ENCODE measurements at places on chromosomes 4 and X.

DNA sequence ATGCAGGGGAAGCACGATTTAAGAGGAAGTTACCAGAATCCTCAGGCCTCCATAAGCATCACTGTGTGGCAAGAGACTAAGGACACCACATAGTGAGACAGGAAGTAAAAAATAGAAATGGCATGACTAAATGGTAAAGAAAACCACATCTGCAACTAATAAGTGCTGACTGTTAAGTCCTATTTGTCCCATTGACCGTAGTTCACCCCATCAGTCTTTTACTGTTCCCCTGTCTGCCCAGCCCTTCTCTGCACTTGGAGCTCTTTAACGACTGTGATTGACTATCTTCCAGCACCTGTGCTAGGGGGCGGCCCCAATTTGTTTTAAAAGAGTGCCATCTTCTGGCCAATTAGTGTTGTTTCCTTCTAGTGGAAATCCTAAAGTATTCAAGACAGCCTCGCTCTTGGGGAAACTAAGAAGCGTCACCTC, 94.2 kb downstream of the MAOA start:
- peak; percentile 13 for DNase-seq

DNA sequence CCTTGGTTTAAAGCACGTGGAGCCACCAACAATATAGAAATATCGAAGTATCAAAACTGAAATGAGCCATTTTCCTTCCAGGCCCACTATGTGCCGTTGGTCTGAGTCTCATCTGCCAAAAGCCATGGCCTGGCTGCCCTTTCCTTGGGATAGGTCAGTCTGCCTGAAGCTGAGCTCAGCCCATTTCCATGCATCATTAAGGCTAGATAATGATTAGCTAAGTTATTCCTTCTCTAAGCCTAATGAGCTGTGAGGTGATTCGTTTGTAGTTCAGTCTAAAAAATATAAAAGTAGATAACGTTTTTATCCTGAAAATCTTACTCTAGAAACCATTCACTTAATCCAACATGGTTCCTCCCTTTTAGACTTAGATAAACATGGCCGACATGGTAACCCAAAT, 936.2 kb upstream of the LCORL start:
- no peak for DNase-seq

GRCh38 chr4:181420950-181421349, 822.3 kb upstream of the TENM3 start:
- DNase-seq: no peak

DNA sequence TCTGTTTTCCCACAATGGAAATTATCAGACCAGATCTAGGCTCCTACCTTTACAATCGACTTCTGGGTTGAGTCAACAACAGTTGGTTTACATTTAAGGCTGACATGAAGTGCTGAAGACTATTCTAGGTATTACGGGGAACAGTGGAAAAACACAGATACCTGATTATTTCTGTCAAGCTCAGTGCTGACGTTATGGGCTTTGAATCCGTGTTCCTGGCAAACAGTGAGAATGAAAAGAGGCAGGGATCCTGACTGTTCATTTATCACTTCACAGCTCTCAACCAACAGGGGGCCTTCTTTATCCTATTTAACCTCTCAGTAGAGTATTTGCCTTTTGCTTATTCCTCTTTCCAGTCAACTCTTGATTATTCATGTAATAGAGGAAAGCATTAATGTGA, 43.1 kb downstream of the TMEM164 start:
- peak; percentile 6 for DNase-seq

DNA sequence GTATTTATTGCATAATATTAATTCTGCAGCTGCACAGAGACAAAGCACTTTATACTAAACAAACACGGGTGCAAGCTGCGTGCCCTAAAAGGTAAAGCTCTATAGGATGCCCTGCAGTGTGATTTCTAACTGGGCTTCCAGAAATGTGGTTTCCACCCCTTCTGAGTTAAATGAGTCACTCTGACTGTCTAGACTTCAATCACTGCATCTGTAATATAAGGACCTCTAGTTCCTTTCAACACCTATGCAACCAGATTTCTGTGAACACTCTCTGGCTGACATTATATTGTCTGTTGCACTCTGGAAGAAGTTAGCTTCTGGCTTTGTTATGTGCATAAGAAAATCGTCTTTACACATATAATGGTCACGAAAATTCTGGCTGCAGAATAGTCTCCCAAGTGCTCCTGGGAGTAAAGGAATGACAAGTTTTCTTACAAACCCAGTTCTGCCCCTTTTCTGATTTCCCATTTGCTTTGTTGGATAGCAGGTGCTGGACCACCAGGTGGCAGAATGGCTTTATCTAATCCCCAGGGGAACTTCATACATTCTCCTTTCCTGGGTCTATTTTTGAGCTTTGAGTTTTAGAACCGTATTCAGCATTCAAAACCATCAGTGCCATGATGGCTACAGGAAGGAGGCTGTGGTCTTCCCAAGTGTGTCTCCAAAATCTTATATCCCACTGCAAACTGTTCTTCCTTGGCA, 842.2 kb downstream of the STIM2 start:
- no peak for DNase-seq

DNA sequence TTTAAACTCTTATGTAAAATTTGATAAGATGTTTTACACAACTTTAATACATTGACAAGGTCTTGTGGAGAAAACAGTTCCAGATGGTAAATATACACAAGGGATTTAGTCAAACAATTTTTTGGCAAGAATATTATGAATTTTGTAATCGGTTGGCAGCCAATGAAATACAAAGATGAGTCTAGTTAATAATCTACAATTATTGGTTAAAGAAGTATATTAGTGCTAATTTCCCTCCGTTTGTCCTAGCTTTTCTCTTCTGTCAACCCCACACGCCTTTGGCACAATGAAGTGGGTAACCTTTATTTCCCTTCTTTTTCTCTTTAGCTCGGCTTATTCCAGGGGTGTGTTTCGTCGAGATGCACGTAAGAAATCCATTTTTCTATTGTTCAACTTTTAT, at the start of gene ALB:
Gene ALB, plus strand, starts transcription at position 246 of the 400 bp plus-strand sequence. Its CDS starts 41 bp downstream, at position 287.
- DNase-seq: no peak

- DNase-seq: peak; percentile 20
Measured at GRCh38 chr4:140249351-140249750, 95.4 kb upstream of the MAML3 start.

DNA sequence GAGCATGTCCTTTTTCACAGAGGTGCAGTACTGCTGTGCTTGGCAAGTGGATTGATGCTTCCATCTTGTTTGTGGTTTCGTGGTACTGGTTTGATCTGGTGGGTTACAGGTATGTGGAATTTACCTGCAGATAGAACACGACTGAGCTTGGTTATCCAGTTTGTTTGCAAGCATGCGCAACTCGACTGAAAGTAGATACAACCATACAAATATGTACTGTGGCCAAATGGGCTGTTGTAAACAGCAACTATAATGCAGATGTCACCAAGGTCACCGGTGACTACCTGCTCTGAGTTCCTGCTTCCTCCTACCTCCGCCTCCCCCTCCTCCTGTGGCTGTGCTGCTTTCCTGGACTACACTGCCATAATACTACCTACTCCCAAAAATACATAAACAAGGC, 12.4 kb downstream of the CWH43 start:
- no peak for DNase-seq

- no peak for DNase-seq
Measured at GRCh38 chrX:29941287-29941686, 274.1 kb upstream of the MAGEB2 start.

DNA sequence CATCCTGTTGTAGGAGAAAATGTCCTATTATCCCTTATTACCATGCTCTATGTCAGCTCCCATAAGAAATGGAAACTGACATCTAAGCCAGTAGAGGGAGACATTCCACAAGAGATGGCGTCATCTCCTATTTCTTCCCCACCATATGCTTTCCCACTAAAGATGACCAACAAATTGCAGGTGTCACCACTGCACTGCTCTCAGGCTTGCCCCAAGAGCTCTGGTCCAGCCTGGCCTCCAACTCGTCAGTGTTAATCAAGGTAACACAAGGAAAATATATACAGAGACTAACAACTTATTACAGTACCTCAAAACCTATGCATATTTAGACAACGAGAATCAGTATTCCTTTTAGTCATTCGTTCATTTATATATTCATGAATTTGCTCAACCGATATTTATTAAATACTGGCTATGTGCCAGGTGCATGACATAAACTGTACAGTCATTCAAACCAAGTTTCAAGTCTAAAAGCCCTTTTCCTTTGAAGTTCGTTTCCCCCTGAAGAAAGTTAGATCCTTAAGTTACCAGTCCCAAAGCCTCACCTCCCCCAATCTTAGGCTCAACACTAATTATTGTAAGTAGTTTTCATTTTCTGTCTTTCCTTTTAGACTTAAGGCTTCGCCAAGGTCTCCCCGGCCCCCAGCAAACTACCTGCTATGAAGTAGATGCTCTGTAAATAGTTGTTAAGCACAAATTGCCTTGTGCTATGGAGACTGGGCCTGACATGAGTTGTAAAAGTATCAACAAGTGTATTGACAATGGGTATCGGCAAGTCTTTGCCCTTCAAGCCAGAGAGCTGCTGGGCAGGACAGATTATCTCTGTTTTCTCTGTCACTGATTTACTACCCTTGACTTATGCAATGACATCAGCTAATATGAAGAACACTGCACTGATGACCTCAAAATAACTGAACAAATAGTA, 3.1 kb upstream of the FGB start:
- peak; percentile 10 for DNase-seq

DNA sequence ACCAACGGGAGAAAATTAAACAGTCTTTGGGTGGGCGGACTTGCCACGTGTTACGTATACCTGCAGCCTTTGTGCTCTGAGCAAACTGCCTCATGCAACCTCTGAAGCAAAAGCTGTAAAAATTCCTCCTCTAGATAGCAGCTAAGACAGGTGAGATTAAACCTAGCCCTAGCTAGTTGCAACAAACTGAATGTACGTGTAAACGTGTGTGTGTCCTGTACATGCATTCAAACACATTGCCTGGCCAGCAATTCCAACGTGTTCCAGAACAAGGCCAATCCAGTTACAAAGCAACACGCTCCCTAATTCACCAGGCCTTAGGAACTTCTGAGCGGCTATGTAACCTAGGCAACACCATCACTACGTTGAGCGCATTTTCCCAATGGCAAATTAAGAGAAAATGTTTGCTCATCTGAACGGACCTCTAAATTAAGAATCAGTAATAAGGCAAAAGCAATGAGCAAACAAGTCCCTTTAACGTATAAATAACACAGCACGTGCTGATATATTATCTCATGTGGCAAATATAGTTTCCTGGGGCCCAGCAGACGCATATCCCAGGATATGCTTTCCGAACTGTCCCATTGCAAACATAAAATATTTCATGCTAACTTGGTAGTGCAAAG, 792 bp downstream of the PPID start:
- DNase-seq: no peak

- DNase-seq: peak; percentile 5
Measured at GRCh38 chr4:150067859-150068258, 10.4 kb upstream of the DCLK2 start.

DNA sequence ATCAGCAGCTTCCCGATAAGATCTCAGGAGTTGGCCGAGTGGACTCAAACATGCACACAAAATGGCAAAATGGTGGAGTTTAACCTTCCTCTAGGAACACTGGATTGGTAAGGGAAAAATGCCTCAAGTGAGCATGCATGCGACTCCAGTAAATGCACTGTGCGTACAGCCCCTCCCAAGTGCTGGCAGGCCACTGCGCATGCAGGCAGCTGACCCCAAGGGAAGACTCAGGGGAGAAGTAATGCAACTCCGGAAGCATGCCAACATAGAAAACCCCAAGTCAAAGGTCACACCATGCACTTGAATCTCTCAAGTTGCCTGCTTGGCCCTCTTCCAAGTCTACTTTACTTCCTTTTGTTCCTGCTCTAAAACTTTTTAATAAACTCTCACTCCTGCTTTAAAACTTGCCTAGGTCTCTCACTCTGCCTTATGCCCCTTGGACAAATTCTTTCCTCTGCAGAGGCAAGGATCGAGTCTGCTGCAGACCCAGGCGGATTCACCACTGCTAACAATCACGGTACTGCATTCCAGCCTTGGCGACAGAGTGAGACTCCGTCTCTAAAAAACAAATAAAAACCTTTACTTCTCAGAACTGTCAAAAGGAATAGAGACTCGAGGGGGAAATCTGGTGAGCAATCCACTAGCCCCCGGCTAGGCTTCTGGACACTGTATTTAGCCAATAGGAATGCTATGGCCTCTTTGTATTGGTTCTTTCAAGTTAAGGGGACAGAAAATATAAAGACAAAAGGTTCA, 33.5 kb downstream of the NYX start:
- DNase-seq: no peak

GRCh38 chrX:69186651-69187050, 21.4 kb upstream of the PJA1 start:
- DNase-seq: no peak

GRCh38 chrX:87518504-87518903, 902 bp downstream of the KLHL4 start:
- no peak for DNase-seq

DNA sequence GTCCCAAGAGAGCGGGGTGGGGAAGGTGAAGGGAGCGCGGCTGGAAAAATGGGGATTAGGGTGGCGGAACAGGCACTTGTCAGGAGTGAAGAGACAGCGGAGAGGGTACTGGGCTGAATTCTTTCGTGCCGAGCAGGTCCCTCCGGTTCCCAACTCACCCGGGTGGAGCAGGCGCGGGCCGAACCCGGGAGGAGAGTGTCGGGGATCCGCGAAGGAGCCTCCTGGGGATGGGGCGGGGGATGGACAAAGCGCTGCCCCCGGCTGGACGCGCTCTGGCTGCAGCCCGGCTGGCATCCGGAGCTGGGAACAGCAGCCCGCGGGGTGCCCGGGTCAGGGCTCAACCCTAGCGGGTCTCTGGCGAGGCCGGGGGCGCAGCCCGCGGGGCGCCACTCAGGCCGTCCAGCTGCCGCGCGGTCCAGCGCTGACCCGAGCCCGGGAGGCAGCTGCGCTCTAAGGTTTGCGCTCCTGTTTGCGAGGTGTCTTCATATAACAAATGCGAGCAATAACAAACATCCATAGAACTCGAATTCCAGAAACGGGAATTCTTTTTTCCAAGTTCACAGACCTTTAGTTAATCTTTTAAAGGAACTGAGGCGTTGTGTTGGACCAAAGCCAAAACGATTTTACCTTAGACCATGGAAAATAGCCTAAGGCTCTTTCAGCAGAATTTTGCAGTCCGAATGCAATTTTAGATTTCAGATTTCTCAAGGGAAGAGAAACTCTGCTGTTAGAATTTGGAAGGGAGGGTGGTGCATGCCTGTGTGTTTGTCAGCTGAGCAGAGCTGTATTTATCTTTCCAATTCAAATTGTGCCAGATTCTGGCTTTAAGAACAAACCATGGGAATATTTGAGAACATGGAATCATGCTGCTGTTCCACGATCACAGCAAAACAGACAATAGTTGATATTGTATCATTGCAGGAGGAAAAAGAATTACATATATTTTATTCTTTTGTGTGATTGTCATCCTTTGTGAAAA, 744 bp downstream of the NPY5R start:
- no peak for DNase-seq

DNA sequence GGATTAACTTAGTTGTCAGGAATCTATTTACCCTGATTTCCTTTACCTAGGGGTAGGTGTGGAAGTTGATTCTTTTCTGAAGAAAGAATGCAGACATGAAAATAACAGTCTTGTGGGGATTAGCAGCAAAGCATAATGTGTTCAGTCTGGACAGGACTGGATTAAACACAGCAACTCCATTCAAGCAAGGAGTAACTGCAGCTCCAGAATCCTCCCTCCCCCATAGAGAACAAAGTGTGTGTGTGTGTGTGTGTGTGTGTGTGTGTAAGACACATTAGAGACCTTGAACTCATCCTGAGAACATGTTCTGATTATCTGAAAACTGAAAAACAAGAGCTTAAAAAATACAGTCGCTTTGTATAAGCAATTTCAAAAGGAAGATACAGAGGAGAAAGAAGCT, 9.3 kb downstream of the C4orf54 start:
- DNase-seq: no peak
